Activated CD4-positive, alpha-beta memory T cell treated with anti-CD3 and anti-CD28 coated beads for 36 hours (primary cell): ENCODE measurements at places on chromosomes 4 and X. TPM values are rescaled to one million over a fixed set of nuclear protein-coding genes. Genes with fewer than 3 reads are reported as not detected.

GRCh38 chrX:101385795-101386541 lies at the start of gene BTK:
Gene BTK (minus strand): TSS chrX:101386191. CDS start chrX:101375284, 10,907 bp downstream.
- no peak for DNase-seq
- no peaks in the 10 kb centered on the region for H3K4me1 ChIP-seq
- H3K27ac ChIP-seq, result no peak within 1 kb of the TSS
- no peak within 1 kb of the TSS for H3K4me3 ChIP-seq

GRCh38 chr4:143273160-143273917 lies 63.3 kb upstream of the GAB1 start:
- DNase-seq, result no peak
- no peak overlapping the region for H3K27ac ChIP-seq
- H3K36me3 ChIP-seq, result no peaks in the 10 kb centered on the region
- no peaks in the 10 kb centered on the region for H3K4me1 ChIP-seq
- no peak overlapping the region for H3K4me3 ChIP-seq

GRCh38 chrX:16756724-16757123 lies 29.5 kb upstream of the TXLNG start:
- H3K4me3 ChIP-seq, result no peak overlapping the region
- peaks cover 21% of the 10 kb centered on the region for H3K36me3 ChIP-seq
- H3K27me3 ChIP-seq, result no peaks in the 10 kb centered on the region
- no peak overlapping the region for H3K27ac ChIP-seq
- no peaks in the 10 kb centered on the region for H3K4me1 ChIP-seq

DNA sequence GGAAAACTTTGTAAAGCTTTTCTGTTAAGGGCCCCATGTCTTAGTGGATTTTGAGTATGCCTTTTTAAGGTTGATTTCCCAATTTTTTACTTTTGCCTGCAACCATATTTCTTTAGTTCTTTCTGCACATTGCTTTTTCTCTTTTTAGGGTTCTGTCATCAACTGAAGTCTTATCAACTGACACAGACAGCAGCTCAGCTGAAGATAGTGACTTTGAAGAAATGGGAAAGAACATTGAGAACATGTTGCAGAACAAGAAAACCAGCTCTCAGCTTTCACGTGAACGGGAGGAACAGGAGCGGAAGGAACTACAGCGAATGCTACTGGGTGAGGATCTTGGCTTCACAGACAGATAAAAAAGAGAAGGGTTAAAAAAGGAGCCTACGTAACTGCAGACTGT lies 27.8 kb downstream of the TAF1 start:
- H3K27me3 ChIP-seq, result no peaks in the 10 kb centered on the region
- no peak overlapping the region for H3K27ac ChIP-seq
- DNase-seq, result no peak
- no peak overlapping the region for H3K4me3 ChIP-seq
- H3K4me1 ChIP-seq, result no peaks in the 10 kb centered on the region
- peaks cover 51% of the 10 kb centered on the region for H3K36me3 ChIP-seq

DNA sequence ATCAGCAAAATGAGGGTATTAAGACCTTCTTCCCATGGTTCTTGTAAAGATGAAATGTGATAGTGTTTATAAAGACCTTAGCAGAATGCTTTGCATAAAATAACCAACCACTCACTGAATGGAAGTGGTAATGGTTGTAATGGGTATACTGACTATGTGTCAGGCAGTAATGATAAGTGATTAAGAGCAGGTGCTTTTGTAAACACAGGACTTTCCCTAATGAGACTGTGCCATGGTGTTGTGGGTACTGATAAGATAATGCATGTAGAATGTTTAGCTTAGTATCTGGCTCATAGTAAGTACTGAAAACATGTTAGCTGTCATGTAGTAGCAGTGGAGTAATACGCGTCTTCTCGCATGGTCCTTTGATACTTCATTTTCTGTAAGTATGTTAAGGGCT lies 6.9 kb downstream of the LSM6 start:
- peaks cover 42% of the 10 kb centered on the region for H3K4me1 ChIP-seq
- peaks cover 24% of the 10 kb centered on the region for H3K36me3 ChIP-seq
- no peaks in the 10 kb centered on the region for H3K27me3 ChIP-seq
- H3K27ac ChIP-seq, result no peak overlapping the region

GRCh38 chr4:48017108-48017571 lies 568 bp downstream of the NIPAL1 start:
- peaks cover 21% of the 10 kb centered on the region for H3K27me3 ChIP-seq
- peak; percentile 59 for DNase-seq
- no peak overlapping the region for H3K27ac ChIP-seq
- H3K4me3 ChIP-seq, result peak overlapping the region; percentile 73

- H3K27ac ChIP-seq, result no peak overlapping the region
- no peaks in the 10 kb centered on the region for H3K4me1 ChIP-seq
- H3K4me3 ChIP-seq, result no peak overlapping the region
- no peaks in the 10 kb centered on the region for H3K36me3 ChIP-seq
These were observed 120.3 kb downstream of the EFHC2 start for GRCh38 chrX:44223150-44223549.

DNA sequence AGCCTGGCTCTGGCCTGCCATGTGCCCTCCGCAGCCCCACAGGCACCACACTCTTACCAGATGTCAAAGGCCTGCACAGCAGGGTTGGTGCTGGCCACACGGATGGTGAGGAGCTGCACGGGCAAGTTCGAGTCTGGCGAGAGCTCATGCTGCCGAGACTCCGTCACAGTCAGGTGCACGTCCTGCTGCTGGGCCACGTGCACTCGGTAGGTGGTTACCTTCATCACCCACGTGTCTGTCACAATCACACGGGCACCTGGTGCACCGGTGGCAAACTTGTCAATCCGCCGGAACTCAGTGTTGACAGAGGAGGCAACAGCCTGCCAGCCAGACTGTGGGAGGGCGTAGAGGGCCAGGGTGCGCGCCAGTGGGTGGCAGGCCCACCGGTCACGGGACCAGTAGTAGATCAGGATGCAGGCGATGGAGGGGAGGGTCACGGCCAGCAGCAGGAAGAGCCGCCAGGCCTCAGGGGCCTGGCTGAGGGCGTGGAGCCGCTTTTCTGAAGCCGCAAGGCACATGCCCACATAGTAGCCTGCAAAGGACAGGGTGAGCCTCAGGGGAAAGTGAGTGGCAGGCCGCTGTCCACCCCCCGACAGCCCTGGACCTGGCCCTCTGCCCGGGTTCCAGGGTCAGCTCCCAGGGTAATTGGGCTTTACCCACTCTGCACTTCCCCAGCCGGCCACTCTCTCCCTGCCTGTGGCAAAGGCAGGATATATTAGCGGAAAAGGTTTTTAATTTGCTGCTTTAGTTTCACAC lies 2.9 kb downstream of the TMEM129 start:
- peak overlapping the region; percentile 35 for H3K4me3 ChIP-seq
- no peak overlapping the region for H3K27ac ChIP-seq
- H3K36me3 ChIP-seq, result peaks cover 34% of the 10 kb centered on the region
- peak; percentile 8 for DNase-seq
- H3K4me1 ChIP-seq, result peaks cover 52% of the 10 kb centered on the region

DNA sequence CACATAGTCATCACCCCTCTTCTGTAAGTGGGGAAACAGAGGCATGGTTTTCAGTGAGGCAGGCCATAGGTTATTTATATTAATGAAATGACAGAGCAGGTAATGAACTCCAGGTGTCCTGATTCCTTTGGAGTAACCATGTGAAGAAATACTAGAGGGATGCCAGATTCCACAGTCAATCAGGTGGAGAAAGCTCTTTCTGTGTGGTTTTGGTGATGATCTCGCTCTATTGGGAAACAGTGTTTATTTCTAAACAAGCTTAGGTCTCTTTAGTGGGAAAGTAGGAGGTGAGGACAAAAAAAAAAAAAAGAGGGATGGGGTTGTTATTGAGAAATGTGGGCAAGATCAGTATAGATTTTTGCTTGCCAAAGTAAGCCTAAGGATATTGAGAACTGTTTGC lies 12.2 kb downstream of the DOCK11 start:
- no peak overlapping the region for H3K27ac ChIP-seq
- H3K36me3 ChIP-seq, result no peaks in the 10 kb centered on the region
- H3K4me1 ChIP-seq, result peaks cover 64% of the 10 kb centered on the region
- DNase-seq, result no peak

AWAT2 gene
- not detected for total RNA-seq

DNA sequence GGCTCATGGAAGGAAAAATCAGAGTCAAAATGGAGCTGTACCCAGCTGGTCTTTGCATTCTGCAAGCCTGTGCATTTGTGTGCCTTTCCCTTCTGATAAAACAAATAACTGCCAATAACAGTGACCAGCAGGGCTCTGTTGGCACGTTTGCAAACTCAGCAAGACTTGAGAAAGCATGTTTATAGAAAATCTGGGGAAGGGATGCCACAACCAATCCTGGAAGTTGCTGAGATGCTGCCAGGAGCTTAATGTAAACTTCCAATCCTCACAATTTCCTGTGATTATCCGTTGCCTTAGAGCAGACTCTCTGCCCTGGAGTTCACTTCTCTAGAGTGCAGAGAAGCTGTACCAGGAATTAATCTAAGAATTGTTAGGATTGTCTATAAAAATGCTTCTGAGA lies 6.9 kb upstream of the ANXA3 start:
- H3K36me3 ChIP-seq, result no peaks in the 10 kb centered on the region
